ENCODE measurements at places on chromosomes 2 and 18.

GRCh38 chr2:171553858-171554257 is 31.6 kb downstream of the CYBRD1 start:
- DNase-seq = no peak

- DNase-seq = no peak
Measured at GRCh38 chr2:203470371-203470770, 64.7 kb downstream of the RAPH1 start.

DNA sequence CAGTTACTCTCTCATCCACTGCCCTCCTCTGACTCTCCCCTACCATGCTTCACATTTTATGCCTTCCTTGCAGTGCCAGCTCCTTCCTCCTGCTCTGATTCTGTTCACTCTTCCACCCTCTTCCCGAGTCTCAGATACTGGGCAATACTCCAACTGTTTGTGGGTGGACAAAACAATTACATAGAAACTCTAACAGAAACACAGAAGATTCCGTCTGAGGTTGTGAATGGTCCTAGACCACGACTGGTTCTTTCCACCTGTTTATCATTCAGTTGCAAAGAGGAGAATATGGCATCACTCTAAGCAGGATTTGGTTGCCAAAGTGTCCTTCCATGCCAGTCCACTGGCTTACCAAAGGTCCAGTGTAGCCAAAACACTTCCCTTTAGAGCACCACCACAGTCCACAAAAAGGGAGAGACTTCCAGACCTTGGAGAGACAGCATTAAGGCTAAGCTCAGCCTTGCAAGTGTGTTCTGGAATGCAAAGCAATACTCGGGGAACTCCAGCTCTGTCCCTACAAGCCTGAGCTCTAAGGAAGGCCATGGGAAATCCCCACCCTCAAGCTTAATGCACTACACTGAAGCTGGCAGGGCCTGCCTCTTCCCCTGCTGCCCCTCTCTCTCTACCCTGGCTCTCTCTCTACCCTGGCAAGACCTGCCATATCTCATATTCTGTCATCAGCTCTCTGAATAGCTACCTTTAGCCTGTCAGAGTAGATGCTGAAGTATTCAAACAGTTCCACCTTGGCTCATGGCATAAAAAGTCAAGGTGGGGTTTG is 33.6 kb upstream of the RND3 start:
- DNase-seq = peak; percentile 18

DNA sequence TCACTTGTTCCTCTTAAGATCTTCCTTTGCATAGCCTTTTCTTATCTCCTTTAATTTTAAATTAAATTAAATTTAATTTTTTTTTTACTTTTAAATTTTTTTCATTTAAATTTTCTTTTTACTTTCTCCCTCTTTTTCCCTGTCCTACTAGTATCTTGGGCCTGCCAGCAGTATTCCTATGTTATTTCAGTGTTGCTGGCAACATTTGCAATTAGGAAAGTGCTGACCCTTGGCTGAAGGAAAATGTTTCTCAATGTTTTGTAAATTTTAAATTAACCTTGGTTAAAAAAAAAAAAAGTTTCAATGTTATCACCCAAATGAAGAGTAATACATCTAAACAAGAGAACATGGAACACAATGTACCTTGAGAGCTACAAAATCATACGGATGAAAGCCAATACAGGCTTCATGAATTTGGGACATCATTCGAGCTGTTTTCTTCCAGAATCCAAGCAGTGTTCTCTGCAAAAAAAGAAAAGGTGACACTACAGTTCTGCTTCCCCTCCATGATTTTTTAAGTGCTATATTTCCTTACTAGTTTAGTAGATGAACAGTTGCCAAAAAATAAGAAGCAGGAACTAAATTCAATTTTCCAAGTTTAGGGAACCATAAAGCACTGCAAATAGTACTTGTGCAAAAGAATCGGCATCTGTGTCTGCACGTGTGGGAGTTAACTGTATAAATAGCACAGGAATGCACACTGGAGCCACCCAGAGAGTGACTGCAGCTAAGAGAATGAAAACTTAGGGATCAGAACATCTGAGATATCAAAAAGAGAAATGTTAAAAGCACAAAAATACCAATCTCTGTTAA is 55.8 kb downstream of the ICA1L start:
- DNase-seq = no peak

DNA sequence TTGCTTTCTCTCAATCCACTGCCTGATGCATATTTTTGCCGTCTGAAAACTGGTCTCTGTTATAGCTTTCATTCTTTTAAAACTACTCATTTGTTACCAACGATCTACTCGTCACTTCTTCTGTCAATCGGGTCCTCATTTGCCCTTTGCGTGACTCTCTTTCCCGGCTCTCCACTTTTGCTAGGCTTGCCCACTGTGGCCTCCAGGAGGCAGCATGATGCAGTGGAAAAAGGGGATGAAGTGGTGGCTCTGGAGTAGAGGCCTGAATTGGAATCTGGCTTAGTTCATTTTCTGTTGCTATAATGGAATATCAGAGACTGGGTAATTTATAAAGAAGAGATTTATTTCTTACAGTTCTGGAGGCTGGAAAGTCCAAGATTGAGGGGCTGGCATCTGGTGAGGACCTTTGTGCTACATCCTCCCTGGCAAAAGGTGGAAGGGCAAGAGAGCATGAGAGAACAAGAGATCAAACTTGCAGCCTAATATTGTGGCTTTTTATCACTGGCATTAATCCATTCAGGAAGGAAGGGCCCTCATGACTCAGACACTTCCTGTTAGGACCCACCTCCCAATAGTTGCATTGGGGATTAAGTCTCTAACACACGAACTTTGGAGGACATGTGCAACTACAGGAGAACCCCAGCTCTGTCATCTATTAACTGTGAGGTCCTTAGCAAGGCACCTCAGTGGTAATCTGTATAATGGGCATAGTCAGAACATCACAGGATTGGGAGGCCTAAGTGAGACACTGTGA is 15.4 kb downstream of the GDF7 start:
- DNase-seq = no peak

DNA sequence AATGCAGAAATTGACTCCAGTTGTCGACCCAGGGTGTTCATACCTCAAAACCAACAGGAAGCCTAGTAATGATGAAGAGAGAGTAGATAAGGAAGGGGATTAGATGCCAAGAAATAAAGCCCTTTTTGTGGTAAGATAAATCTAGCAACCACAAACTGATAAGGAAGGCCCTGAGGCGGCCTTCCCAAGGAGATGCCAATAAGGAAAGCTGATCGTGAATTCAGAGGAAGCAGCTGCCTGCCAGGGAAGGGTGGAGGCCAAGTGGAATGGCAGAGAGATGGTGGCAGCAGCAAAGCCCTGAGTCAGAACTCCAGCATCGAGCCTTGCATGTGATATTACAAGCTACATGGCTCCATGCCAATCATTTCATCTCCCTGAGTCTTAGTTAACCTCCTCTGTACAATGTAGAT is 126.3 kb downstream of the IRS1 start:
- no peak for DNase-seq

- DNase-seq = no peak
Measured at GRCh38 chr18:64436111-64436510, 287.2 kb upstream of the LINC00305 start.

DNA sequence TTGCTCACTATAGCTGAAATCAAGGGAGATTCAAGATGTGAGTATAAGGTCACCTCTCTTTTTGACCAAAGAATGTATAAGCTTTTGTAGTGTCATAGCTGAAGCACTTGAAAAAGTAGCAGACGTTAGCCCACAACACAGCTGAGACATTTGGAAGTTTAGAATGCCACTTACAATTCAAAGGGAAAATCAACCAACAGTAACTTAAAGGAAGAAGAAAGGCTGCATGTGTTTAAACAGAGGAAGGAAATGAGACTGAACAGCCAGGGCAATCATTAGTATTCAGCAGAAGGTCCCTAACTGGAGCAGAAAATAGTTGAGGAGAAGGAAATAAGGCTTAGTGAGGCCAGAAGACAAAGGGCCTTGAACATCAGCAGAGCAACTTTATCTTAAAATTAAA is 23.5 kb upstream of the SCG2 start:
- no peak for DNase-seq

DNA sequence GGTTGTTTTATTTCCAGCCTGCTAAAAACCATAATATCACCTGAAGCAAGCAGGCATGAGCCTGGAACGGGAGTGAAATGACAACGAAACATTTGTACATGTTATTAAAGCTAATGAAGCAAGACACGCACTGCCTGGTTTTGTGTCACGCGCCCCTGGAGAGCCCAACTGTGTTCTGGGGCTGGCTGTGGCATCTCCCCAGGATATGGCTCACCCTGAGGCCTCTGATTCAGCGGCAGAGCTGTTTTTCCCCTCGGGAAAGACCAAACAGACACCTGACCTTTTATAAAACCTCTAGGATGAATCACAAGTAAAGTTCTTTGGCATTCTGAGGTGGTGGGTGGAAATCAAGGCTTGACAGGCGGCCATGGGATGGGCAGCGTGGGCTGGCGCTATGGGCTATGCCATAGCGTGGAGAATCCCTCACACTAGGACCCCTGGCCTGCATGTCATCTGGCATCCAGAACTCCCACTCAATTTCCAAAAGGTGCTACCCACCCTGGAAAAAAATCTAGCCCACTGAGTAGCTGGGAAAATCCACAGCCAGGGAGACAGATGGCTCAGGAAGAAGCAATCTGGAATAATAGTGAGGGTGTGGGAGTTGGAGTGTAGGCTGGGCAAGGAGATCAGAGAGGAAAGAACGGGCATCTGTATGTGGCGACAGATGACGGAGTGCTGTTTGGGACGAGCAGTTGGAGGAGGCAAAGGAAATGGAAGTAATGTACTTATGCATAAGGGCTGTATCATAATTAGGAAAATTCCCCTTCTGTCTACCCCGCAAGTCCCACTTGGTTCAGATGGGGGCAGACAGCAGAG is 262.0 kb downstream of the AFF3 start:
- DNase-seq = peak; percentile 36

GRCh38 chr2:148642891-148643416 is 1.6 kb upstream of the EPC2 start:
- DNase-seq = peak; percentile 34

DNA sequence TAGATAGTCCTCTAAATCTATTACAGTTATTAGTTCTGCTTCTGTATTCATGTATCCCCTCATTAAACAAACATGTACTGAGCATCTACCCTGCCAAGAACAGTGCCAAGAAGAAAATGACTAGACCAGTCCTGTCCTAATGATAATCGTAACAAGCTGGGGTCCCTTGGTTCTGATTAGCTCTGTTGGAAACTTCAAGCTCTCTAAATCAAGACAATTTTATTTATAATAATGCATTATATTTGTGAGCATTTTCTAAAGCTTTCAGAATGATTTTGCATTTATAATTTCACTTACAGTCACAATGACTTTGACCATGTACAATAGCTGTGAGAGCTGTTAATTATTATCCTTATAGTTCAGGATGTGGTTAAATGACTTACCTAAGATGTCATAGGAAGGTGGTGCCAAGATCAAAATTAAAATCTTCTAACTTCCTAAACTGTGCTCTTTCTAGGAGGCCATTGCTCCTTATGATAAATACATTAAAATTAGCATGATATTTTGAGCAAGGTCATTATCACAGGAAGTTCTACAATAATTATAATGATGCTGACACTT is 336.5 kb upstream of the SLC39A10 start:
- DNase-seq = no peak

- DNase-seq = no peak
Measured at GRCh38 chr2:215361211-215361875, 49.5 kb downstream of the ATIC start.

DNA sequence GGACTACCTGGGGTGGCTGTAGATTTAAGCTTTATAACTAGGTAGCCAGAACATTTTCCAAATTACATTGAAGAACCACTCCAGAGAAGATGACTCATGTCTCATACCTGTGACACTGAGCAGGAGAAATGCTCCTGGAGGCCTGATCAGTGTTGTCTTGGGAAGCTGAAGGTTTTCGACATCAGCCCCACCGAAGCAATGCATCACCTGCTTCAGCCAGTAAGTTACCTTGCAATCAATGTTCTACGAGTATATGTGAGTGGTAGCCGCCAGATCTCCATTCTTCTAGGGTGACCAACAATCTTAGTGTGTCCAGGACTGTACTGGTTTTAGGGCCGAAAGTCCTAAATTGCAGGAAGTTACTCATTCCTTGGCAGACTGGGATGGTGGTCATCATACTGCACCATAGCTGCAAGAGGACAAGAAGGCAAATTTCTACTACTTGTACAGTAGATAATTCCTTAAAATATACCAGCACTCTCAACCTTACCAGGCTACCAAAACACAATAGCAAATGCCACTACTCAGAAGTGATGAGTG is 109.3 kb upstream of the LINC00305 start:
- no peak for DNase-seq

DNA sequence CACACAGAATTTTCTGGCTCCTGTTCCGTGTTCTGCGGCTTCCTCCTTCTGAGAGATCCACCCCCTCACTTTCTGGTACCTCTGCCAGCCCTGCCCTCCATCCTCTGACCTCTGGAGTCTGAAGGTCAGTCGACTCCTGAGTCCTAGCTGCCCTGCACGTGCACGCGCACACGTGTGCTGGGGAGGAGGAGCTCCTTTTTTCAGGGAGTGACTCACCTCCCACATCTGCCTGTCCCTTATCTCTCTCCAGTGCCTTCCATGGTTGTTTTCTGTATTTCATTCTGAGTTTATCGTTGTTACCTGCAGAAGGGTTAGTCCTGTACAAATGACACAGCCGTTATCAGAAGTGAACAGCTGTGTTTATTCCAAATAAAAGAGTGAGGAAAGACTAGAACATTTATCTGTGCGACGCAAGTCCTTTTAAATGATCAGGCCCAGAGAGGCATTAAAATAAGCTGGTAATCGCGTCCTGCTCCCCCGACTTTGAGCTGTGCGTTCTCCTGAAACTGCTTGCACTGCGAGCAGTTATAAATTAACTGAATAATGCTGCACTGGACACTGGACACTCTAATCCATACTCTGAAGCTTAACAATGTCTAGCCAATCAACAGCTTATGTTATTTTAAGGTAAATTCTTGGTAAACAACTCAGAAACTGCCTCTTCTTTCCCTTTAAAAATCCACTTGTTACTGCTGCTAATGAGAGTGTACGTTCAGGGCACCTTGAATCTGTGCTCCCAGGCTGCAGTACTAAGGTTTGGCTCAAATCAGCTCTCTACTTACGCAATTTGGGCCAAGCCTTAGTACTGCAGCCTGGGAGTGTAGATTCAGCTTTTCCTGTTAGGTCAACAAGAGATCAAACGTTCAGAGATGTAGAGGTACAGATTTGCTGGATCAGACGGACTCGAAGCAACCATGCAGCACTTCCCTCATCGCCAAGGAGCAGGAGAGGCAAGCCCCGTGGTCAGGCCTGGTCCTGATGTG is 72.5 kb downstream of the GALR1 start:
- DNase-seq = no peak

Measured in lung (tissue), 17 donors.